SK-N-SH (cell line): ENCODE measurements at places on chromosomes 4 and X.

DNA sequence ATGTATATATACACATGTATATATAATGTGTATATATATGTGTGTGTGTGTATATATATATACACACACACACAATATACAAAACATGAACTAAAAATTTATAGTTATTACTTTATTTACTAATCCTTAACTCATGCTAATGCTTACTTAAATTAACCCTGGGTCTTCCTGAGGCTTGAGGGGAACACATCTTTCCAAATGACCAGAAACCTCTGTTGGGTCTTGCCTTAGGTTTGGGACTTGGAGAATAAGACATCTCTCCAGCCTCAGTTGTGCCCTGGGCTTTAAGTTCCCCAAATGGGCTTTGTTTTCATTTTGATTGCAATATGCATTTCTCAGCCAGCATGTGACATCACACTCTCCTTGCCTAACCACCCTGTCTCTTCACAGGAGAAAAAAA lies 7.7 kb downstream of the GEMIN8 start:
- DNase-seq = no peak

- no peak for DNase-seq
Observed at GRCh38 chr4:129264008-129264657, 168.2 kb downstream of the C4orf33 start.

GRCh38 chr4:173436149-173436579 lies 37.2 kb upstream of the SCRG1 start:
- DNase-seq = no peak

DNA sequence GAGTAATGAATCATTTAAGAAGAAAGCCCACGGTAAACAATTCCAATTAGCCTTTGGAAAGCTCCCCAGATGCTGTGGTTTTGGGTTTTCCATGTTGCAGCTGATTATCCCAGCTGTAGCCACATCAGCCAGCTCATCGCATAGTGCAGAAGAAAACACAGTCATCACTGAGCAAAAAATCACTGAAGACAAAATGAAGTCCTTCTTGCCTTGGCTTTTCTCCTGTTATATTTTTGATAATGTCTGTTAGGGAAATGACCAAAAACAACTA lies 193.0 kb upstream of the C1QTNF7 start:
- no peak for DNase-seq

DNA sequence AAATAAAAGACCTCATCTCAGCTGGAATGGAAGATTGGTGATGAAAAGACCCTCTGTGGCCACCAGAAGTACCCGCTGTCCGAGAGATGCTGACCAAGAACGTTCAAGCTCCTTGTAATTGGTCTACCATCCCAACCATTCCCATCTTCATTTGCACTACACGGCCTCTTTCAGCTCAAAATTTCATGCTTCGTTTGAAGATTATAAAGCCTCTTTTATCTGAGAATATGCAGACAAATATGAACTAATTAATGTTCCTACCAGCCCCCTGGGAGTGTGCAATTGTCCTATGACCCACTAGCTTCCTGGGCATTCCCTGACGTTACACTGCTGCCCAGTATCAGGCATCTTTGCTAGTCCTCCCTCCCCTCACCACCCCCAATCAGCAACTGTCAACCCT lies 583.7 kb downstream of the MID1IP1 start:
- no peak for DNase-seq

DNA sequence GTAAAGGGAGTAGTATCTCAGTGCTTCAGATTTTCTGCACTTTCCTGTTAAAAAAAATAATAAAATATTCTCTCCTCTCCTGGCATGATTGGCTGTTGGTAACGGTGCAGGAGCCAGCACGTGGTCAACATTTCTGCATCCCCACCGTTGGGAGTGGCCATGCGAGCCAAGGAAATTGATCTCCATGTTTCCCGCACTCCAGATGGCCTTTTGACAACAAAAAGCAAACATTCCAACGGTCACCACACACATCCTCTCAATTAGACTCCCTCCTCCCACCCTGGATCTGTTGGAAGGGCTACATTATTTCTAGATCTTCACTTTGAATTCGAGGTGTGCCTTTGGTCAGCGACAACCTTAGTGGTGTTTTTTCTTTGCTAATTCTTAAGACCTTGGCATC lies 45.0 kb downstream of the STK32B start:
- no peak for DNase-seq

DNA sequence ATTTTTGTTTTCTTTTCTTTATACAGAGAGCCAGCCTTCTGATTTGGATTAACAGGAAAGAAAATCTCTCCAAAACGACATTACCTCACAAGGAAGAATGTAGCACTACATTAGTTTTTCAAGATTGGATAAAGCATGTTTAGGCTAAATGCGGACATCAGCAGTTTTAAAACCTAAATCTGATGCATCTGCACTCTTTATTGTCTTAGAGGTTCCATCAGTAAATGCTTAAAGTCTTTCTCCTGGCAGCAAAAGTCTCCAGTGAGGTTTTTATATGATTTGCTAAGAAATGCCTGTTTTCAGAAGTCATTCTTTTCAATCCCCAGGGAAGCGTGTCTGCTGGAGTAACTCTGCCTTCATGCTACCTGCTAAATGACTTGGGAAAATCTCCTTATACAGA lies 912.9 kb upstream of the INTU start:
- no peak for DNase-seq
